ENCODE measurements at places on chromosomes 12 and 14. TPM values are rescaled to one million over a fixed set of nuclear protein-coding genes. Genes with fewer than 3 reads are reported as not detected.

DNA sequence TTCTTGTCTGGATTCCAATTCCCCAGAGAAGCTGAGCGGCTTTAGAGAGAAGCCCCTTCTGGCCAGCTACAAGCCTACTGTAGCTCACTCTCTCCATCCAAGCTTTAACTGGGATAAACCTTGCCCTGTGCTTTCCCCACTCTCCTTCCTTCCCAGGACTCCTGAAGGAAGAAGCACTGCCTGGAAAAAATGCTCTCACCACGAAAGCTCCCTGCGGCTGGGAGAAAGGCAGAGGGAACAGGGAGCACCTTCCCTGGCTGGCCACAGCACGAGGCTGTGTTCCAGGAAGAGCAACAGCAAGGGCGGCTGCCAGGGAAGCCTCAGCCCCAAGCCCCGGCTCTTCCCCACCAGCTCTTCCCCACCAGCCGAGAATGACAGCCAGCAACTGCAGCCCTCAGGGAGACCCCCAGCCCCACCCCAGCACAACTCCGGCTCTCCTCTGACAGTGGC, 40.8 kb upstream of the PNMA1 start:
- H3K27ac ChIP-seq = peak overlapping the region; percentile 97
- peaks cover 31% of the 10 kb centered on the region for H3K4me1 ChIP-seq
- peak; percentile 74 for DNase-seq
- no peaks in the 10 kb centered on the region for H3K27me3 ChIP-seq

GRCh38 chr14:99233222-99234035, 38.6 kb downstream of the BCL11B start:
- H3K36me3 ChIP-seq = no peaks in the 10 kb centered on the region
- no peak for DNase-seq
- H3K27me3 ChIP-seq = peaks cover 8% of the 10 kb centered on the region
- H3K27ac ChIP-seq = no peak overlapping the region
- no peak overlapping the region for H3K4me3 ChIP-seq
- H3K4me1 ChIP-seq = no peaks in the 10 kb centered on the region

- H3K27me3 ChIP-seq = no peaks in the 10 kb centered on the region
- H3K27ac ChIP-seq = no peak overlapping the region
- H3K4me3 ChIP-seq = no peak overlapping the region
Observed at GRCh38 chr12:121550974-121551634, 29.7 kb downstream of the KDM2B start.

The LRRC9 gene
- not detected for total RNA-seq

The FGF23 gene
- total RNA-seq = not detected

The TPPP2 gene
- total RNA-seq = 0.67 TPM

DNA sequence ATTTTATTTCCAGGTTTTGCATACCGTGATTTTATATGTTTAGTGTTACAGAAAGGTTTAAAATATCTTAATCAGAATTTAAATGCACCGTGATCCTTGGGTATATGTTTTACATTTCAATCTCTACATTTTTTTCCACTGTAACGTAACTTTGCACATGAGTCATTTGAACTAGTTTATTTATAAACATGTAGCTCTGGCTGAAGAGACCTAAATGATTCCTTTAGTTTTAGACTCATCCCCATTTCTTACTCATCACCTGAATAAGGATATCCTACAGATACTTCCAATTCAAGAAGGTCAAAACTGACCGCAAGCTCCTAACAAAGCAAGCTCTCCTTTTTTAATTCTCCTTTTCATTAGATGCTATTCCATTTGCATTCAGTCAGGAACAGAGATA, 42.7 kb upstream of the SLC6A15 start:
- no peak overlapping the region for H3K27ac ChIP-seq
- DNase-seq = no peak
- no peaks in the 10 kb centered on the region for H3K4me1 ChIP-seq
- no peaks in the 10 kb centered on the region for H3K36me3 ChIP-seq
